ENCODE measurements at places on chromosomes 2 and 18. TPM values are rescaled to one million over a fixed set of nuclear protein-coding genes. Genes with fewer than 3 reads are reported as not detected.

The GNAL gene
- total RNA-seq = 19.4 TPM

The MYO3B gene
- total RNA-seq = 14.1 TPM

The ROCK2 gene
- total RNA-seq = 84.5 TPM

The SGPP2 gene
- 45.8 TPM for total RNA-seq

The NHEJ1 gene
- total RNA-seq = 13.9 TPM

The CRYGD gene
- not detected for total RNA-seq

The AQP12B gene
- total RNA-seq = not detected

The ATL2 gene
- 87.2 TPM for total RNA-seq

The SERPINB13 gene
- not detected for total RNA-seq

The ST8SIA3 gene
- total RNA-seq = not detected

The ANKRD30BL gene
- 0.36 TPM for total RNA-seq

The HPCAL1 gene
- total RNA-seq = 17.5 TPM

The TRIM54 gene
- 0.18 TPM for total RNA-seq

The CFAP65 gene
- not detected for total RNA-seq

The REG3A gene
- total RNA-seq = not detected

The SIGLEC15 gene
- total RNA-seq = 8.4 TPM

The PTPRN gene
- total RNA-seq = not detected

The ESPNL gene
- total RNA-seq = 2.4 TPM

The FAP gene
- 3.0 TPM for total RNA-seq

The RAB6C gene
- 0.34 TPM for total RNA-seq

The MC2R gene
- 0.60 TPM for total RNA-seq

The RTKN gene
- 36.4 TPM for total RNA-seq

The SP140 gene
- 2.7 TPM for total RNA-seq

All from ureter (tissue), 1 donor.